ENCODE measurements at places on chromosomes 1 and 21.

DNA sequence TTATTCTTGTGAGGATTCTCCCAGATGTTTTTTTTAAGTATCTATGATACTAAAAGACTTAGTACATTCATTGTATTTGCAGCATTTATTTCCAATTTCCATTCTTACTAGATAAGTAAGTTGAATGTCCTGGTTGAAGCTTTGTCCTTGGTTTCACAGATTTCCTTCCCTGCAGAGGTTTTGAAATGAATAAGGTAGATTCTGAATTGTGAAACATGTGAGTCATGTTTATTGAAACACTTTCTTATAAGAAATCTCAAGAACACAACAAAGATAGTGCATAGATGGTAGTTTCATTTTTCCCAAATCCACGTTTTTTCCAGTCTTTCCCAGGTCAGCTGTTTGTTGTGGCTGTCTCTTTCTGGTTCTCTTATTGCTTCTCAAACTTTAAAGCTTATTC, 24.8 kb downstream of the GABPA start:
- DNase-seq: no peak

DNA sequence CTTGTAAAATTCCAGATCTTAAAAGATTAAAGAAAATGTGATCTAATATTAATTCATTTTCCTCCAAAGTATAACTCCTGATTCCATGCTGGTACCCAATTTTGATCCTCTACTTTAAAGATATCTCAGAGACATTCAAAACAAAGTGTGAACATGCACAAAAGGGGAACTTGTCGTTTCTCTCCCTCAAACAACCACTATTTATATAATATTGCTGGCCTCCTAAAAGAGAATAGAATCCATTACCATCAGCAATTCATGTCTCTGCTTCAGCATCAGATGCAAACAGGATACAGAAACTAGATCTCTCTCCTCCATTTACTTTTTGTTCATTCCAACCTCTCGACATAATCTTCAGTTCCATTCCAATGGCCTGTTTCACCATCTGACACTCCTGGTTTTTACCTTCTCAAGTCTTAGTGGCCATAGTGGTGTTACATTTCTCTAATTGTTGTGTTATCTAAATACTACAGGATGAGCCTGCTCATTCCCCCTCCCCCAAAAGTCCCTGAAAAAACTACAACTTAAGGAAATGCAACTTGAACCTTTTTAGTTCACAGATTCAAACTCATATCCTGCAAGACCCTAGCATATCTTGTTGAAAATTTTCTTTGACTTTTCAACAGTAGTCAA, 4.1 kb downstream of the NRIP1 start:
- peak; percentile 10 for DNase-seq

GRCh38 chr1:243543501-243543900, 287.7 kb downstream of the SDCCAG8 start:
- DNase-seq: no peak

DNA sequence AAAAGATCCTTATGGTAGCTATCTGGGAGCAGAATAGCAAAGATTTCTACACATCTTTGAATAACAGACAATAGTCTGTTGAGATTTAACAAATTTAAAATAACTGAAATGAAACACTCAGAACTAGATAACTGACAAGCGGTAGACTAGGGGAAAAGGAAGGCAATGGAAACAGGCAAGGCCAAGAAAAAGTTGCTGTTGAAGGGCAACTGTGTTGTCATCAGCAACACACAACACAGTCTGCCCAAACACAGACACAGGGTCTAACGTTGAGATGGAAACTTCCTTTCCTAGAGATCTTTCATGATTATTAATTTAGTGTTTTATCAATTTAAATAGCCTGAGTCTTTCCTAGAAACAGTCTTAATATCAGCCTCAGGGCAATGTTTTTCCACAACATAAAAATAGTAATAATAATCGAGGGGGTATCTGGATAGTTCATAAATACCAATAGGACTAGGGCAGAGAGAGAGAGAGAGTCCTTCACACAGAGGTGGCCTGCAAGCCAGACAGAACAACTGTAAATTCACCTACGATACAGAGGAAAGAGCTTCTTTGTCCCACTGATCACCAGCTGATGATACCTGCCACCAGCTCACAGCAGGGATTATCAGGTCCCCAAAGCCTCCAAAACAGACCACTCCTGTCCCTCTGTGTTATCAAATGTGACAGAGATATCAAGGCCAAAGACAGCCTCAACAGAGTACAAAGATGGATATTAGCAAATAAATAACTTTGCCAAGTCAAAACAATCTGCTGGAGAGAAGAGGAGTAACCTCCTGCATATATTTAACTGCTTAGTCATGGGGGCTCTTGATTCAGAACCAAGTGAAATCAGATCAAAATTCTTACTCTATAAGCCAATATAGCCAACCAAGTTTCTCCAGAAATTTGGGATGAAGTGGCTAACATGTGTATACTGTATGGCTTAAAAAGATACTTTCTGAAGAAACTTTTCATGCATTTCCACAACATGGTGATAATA, 245.3 kb downstream of the SLC45A1 start:
- DNase-seq: peak; percentile 15

GRCh38 chr1:172673761-172674160, 14.9 kb downstream of the FASLG start:
- no peak for DNase-seq

DNA sequence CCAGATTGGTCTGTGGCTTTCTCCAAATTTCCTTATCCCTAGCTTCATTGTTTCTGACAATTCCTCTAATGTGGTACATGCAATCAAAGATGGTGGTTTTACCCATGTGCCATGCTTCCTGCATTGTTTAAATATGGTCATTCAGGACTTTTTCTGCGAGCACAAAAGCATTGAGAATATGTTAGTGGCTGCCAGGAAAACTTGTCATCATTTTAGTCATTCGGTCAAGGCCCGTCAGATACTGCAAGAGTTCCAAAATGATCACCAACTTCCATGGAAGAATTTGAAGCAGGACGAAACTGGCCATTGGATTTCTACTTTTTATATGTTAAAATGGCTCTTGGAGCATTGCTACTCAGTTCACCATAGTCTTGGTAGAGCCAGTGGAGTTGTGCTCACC, 3.7 kb downstream of the ZBED6 start:
- DNase-seq: no peak

DNA sequence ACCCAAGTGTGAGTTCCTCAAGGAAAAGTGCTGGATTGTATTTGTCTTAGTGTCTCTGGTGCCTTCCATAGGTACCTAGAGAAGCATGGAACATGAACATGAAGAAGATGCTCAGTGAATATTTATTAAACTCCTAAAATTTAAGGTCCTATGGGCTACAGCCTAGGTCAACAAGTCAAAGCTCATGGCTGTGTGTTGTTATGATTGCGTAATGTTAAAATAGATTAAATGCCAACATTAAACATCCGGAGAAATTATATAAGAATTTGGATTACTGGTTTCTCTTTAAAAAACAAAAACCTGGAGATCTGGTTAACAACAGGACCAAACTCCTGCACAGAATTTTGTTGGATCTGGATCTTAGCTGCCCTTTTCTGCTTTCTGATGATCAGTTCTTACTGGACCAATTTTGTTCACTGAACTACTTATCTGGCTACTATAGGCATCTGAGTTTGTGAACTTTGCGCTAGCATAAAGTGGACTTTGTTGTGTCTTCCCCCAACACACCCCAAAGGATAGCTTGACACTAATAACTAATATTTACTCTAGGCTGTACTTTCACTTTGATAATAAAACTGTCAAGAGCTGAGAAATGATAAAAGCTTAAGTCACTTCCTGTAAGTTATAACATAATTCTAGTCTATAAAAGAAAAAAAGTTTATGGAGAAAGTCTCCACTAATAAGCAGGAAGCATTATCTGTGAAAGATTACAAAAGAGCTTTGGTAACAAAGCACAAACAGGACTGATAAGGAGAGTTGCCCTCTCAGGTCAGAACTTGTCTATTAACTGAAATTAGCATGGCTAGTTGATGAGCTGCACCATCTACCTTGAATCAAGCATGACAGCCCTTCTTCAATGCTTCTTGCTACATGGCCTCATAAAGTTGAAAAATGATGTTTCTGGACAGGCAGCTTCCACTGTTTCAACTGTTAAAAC, 20.7 kb downstream of the F5 start:
- no peak for DNase-seq

GRCh38 chr1:76084029-76084627, 9.6 kb downstream of the ST6GALNAC3 start:
- no peak for DNase-seq

GRCh38 chr1:67013573-67013972, 40.4 kb downstream of the SLC35D1 start:
- DNase-seq: no peak

GRCh38 chr1:96096613-96097321, 624.8 kb upstream of the PTBP2 start:
- no peak for DNase-seq

DNA sequence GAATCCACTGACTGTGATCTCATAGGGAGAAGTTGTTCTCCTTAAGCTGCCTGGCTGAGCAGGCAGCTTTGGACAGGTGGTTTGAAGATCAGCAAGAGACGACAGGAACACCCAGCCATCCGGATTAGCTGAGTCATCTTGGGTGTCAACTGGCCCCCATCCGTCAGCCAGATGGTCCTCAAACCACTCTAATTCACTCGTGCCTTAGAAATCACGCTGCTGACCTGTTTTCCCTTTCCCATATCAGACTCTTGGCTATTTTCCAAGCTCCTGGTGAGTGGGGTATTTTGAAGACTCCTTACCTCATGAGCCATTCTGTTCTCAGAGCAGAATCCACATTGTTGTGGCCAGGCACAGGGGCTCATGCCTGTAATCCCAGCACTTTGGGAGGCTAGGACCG, 149.1 kb upstream of the L1TD1 start:
- peak; percentile 100 for DNase-seq

- no peak for DNase-seq
Observed at GRCh38 chr1:18099026-18099425, 8.6 kb upstream of the IGSF21 start.

DNA sequence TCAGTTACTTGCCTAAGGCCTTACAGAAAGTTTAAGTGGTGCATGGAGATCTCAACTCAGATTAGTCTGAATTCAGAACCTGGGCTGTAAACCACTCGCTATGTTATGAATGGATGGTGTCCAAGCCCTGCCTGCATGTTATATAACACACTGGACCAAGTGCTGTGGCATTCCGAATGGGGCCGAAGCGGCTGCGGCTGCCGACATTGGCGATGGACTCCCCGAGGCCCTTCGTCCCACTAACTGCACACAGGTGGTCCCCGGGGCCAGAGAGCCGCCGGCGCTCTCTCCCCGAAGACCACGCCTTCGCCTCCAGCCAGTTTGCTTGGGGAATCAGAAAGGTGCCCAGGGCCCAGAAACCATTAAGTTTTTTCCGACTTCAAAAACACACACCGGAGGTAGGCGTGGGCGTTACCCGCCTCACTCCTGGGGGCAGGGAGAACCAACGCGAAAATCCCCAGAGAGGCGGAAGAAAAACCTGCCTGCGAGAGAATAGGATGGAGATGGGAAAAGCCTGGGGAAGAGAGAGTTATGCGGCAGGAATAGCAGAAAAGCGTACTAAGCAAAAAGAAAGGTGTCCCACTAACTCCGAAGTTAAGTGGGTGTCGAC, 579 bp upstream of the TENT5C start:
- DNase-seq: no peak

DNA sequence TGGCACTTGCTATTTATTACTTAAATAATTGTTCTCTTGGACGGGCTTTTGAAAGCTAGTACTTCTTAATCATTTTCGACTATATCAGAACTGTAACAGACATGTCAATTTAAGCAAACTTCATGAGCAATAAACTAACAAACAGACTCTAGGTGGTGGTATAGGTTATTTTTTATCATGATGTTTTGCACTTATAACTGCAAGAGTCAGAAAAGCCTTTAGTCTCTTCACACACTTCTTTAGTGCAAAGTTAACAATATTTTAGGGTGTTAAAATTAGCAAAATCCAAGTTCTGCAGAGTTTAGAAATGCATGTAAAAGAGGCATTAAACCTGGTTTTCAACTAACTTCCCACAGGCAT, 2.2 kb downstream of the NRIP1 start:
- no peak for DNase-seq

DNA sequence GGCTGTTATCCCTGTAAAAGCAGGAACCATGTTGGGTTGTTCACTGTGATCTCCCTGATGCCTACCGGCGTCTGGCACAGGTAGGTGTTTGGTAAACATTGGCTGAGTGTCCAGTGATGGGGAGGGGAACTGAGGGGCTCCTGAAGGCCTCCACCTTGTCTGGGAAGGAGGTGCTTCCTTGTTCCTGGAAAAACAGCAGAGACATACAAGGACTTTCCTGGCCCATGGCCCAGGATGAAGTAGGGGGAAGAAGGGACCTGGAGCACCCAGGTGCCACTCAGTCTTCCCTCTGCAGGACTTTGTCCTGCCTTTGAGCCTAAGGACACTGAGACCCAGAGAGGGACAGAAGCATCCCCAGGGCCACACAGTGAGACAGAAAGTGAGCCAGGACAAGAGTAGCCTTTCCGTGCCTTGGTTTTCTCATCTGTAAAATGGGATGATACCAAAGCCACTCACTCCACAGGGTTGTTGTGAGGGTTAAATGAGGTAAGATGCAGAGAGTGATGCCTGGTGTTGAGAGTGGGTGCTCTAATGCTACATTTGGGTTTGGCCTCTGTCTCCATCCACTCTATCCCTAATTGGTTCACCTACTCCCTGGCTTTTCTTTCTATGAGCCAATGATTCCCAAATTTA, 6.1 kb upstream of the HEYL start:
- DNase-seq: no peak

DNA sequence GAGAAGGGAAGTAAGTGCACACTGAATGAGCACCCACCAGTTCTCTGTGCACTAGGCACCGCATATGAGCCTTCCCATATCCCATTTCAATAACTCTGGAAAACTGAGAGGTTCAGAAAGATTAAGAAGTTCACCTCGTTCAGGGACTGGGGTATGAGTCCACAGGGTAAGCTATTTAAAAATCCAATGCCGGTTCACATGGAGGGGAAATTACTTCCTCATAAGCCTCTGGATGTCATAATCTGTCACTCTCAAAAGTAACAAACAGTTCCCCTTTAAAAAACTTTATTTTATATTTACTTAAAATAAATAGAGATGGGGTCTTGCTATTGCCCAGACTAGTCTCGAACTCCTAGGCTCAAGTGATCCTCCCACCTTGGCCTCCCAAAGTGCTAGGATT, 1.9 kb downstream of the OR2B11 start:
- no peak for DNase-seq

DNA sequence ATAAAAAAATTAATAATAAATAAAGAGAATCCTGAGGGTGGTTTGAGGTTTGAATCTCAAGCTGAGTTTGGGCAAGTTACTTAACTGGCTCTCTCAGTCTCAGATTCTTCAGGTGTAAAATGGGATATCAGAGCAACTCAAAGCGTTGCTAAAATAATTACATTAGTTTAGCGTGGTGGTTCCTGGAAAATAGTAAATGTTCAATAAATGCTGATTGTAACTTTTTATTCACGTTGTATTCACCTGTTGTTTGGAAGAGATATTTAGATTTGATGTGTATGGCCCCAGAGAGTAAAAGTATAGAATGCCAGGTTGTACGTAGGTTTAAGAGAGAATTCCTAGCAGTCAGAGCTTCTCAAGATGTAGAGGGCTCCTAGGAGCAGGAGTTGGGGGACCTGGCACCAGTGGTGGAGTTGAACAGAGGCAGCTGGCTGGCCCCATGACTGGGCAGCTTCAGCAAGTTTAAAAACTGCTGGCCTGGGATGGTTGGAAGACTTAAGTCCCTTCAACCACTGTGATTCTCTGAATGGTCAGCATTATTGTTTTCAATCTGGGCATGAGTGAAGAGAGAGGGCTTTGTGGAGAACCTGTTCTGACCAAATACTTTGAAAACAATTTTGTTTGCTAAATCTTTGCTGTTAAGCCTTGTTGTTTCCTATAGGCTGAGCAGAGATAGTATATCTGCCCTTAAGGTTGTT, 22.4 kb downstream of the PRCC start:
- no peak for DNase-seq

All from NCI-H524 treated with DMSO at 0.1 percent for 48 hours (cell line).